ENCODE measurements at places on chromosomes 3 and 15. TPM values are rescaled to one million over a fixed set of nuclear protein-coding genes. Genes with fewer than 3 reads are reported as not detected.

Gene SKOR1
- not detected for total RNA-seq

GRCh38 chr3:55014081-55014480, 86.2 kb upstream of the LRTM1 start:
- peak; percentile 59 for DNase-seq

Gene FBLN2
- total RNA-seq: 0.41 TPM

- DNase-seq: peak; percentile 8
Observed at GRCh38 chr15:83207009-83207659, 489 bp downstream of the HDGFL3 start.

Gene THUMPD3
- total RNA-seq: 80.3 TPM

DNA sequence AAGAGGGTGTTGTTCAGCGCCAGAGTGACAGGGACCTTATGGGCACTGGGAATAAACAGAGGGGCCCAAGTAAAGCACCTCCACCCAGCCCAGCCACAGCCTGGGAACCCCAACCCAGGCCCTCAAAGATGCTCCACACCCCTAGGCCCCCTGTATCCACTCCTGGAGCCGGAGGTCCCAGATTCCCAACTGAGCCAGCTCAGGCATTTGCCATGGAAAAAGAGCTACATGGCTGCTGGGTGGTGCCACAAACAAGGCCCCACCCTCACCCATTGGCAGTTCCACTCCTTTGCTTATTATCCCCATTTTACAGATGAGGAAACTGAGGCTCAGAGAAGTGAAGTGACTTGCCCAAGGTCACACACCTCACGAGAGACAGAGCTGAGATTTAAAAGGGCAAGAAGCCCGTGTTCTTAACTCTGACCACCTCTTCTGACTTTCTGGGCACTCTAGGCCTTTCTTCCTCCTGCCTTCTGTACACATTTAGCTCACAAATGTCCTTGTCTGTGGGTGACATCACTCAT, 16.9 kb downstream of the ANPEP start:
- DNase-seq: no peak

GRCh38 chr3:169286214-169286613, 377.3 kb downstream of the MECOM start:
- no peak for DNase-seq

Gene ADAMTS9
- 0.90 TPM for total RNA-seq

DNA sequence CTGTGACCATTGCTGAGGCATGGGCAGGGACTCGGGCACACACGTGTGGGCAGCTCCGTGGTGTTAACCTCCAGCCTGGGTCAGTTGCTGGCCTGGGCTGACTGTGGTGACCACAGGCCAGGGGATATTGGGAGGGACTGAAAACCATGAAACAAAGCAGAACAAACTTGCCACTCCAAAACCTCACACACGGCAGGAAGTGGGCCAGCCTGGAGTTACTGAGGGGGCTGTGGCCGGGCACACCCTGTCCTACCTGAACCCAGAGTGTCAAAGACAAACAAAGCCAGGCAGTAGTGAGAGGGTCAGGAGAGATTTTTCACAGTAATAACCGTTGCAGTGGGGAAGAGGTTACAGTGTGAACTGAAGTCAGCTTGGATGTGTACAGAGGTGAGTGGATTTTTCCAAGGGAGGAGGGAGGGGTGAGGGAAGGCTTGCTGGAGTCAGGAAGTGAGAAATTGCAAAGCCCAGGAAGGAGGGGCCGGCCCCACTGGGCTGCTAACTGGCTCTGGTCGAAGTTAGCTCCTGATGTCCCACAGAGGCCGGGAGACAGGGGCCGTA, 40.0 kb upstream of the ATP10A start:
- DNase-seq: no peak

GRCh38 chr3:119468041-119468440, 722 bp upstream of the POGLUT1 start:
- no peak for DNase-seq

- no peak for DNase-seq
Observed at GRCh38 chr3:37737134-37737533, 124.5 kb upstream of the CTDSPL start.

DNA sequence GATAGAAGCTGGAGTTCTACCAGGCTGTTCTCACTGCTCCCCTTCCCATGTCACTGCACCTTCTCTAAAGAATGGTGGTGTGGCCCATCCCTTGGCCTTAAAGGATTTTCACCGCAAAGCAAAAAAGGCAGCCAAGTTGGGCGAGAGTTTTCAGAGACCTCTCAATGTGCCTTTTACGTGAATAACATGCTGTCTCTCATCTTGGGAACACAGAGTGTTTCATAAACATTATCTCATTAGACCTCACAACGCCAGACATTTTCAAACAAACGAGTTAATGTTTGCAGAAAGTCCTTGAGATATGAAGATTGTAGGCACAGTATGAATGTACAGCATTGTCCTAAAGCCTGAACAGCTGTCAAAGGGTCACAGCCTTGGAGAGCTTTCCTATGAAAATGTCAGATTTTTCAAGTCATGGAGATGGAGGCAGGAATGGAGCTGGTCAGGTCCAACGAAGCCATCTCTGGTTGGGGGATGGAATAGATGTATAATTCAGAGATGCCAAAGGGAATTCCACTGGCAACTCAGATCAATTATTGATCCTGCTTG, 21.3 kb downstream of the TM4SF1 start:
- no peak for DNase-seq

DNA sequence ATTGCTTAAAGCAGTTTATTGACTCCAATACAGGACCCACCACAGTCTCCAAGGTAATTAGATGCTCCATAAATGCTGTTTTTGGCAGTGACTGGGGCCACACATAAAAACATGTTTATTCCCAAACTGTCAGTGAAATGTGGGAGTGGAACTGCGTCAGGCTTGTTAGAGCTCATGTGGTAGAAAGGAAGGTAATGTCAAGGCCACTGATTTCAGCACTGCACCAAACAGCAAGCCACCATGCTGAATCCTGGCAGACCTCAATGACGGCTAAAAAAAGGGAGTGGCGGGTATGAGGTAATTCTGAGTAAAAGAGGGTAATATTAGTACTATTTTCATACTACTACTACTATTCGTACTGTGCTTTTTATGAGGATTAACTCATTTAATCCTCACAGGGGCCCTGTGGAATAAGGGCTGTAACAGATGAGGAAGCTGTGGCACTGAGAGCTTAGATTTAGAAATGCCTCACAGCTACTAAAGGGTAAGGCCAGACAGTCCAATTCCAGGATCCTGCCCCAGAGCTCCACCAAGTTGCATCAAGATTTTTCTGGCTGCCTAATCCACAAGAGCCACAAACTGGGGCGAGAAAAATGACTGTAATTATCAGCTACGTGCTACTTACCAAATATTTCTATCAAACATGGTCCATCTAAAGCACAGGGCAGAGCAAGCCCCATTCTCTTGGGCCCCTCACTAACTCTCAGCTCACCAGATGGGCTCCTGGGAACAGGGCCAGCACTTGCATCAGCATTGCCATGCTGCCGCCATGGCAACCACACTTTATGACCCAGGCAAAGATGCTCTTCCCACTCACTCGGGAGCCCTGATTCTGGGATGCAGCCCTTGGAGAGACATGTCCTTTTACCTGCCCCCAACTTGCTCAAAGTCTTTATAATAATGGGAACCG, 83.6 kb upstream of the SPATA12 start:
- DNase-seq: no peak

GRCh38 chr15:57835119-57835518, 128.6 kb downstream of the POLR2M start:
- no peak for DNase-seq

- DNase-seq: no peak
Observed at GRCh38 chr3:159609625-159610024, 379.0 kb upstream of the IL12A start.

Gene SEMA5B
- total RNA-seq: not detected

- no peak for DNase-seq
Observed at GRCh38 chr3:127476936-127477335, 113.6 kb downstream of the TPRA1 start.

GRCh38 chr3:117681619-117682018, 972.0 kb downstream of the TUSC7 start:
- no peak for DNase-seq

Gene ANKUB1
- not detected for total RNA-seq

Gene ADAMTS17
- total RNA-seq: not detected

Gene CAMK1
- total RNA-seq: 78.3 TPM

DNA sequence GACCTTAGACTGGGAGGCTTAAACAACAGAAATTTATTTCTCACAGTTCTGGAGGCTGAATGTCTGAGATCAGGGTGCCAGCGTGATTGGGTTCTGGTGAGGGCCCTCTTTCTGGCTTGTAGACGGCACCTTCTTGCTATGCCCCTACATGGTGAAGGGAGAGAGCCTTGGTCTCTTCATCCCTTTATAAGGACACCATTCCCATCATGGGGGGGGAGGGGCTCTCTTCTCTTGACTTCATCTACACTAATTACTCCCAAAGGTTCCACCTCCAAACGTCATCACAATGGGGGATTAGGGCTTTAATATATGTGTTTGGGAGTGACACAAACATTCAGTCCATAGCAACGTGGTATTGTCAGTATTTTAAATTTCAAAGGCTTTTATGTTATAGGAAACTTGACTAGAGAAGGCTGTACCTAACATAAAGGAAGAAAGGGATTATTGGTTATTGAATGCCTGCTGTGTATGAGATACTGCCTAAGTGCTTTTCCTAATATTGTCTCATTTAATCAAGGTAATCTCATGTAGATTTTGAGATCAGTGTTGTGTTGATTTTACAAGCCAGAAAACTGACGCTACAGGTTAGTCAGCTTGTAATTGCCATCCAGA, 20.9 kb downstream of the SYN2 start:
- no peak for DNase-seq

Gene UCN2
- total RNA-seq: 5.0 TPM

Data from A172 (cell line).